Esophagus muscularis mucosa (tissue), 4 donors: ENCODE measurements at places on chromosomes 7 and 10. TPM values are rescaled to one million over a fixed set of nuclear protein-coding genes. Genes with fewer than 3 reads are reported as not detected.

Gene XRCC2
- 0.45 TPM for total RNA-seq

Gene KCND2
- 0.91 TPM for total RNA-seq

Gene SFTPA1
- total RNA-seq: 3.3 TPM

Gene JCAD
- 65.2 TPM for total RNA-seq

Gene OR9A2
- not detected for total RNA-seq

GRCh38 chr10:104077663-104078151, 8.0 kb downstream of the COL17A1 start:
- no peak for DNase-seq

GRCh38 chr10:68981074-68981473, 7.5 kb upstream of the KIFBP start:
- DNase-seq: no peak

DNA sequence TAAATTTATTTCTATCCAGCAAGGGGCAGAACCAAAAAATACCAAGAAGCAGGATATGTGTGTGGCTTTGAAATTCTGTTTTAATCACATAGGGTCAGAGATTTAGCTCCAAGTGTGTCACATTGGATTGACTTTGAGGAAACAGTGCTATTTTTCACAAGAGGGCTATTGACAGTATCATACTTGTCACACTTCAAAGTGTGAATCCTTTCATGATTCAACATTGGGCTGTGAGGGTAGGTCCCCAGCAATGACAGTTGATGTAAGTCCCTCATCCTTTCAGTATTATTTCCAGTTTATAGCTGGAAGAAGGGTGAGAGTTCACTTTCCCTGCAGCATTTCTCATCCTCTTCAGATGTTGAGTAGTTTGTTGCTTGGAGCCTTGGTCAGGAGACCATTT, 7.4 kb downstream of the CCNY start:
- DNase-seq: no peak

GRCh38 chr10:86733260-86733671, 23.2 kb upstream of the BMPR1A start:
- DNase-seq: no peak

DNA sequence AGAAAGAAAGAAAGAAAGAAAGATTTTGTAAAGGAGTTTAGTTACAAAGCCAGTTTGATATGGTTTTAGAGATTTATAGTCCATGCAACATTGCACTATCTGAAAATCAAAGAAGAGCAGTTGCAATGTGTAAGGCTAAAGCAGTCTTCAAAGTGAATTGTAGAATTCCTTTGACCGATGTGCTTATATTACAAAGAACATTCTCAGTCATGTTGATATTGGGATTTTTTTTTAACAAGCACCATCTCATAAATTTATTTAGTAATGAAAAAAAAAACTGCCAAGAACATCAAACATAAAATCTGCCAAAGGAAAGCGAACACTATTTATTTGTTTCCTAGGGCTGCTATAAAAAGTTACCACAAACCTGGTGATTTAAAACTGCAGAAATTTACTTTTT, 133.3 kb downstream of the DGKB start:
- DNase-seq: no peak

GRCh38 chr10:59991661-59992060, 85.3 kb upstream of the CCDC6 start:
- no peak for DNase-seq

DNA sequence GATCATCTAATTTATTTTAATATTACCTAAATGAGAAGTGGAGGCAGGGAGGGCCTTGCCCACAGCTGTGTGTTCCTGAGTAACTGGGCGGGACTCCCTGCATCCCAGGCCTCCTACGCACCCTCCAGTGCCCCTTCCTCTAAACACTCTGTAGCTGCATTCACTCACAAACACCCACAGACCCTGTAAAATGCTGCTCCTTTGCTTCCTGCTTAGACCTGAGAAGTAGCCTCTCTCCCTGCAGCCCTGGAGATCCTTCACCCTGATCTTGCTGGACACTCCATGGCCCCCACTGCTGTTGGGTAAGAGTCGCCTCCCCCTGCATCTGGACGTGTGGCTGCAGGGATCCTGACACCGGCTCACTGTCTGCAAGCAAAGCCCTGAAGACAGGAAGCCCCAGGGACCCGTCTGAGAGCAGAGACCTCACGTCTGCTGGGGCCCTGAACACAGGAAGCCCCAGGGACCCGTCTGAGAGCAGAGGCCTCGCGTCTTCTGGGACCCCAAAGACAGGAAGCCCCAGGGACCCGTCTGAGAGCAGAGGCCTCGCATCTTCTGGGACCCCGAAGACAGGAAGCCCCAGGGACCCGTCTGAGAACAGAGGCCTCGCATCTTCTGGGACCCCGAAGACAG, 589.8 kb downstream of the DNAJB6 start:
- DNase-seq: no peak

DNA sequence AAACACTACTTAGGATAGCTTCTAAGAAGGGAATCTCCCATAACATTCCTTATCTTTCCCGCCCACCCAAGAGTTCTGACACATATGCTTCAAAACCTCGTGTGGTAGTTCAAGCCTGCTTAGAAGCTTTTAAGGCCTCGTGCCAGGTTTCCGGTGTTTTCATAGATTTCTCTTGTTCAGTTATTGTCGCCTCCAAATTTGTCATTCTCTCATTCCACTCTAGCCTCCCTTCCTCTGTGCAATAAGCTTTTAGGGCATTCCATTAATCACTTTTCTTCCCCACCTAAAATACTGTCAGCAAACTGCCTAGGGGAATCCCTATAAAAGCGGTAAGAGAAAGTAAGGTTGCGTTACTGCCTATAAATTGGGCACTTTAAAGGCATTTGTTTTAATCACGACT, 718 bp upstream of the BPGM start:
- DNase-seq: no peak

DNA sequence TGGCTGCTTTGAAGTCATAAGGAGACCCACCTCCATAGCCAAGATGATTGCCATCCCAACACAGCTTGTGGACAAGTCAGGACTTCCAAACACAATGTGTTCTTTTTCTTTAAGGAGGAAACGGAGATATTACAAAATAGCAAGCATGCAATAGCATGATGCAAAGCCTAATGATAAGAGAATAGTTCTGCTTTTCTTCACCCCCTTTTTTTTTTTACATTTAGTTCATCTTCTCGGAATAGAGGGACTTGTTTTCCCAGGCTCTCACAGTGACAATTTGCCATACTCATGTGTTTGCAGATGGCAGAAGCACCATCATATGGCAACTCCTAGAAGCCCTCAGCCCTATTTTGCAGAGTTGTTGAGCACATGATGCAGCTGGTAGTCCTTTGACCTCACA, 119.8 kb downstream of the ITGB8 start:
- DNase-seq: no peak

GRCh38 chr10:126057494-126057893, 161.1 kb downstream of the FANK1 start:
- DNase-seq: no peak

DNA sequence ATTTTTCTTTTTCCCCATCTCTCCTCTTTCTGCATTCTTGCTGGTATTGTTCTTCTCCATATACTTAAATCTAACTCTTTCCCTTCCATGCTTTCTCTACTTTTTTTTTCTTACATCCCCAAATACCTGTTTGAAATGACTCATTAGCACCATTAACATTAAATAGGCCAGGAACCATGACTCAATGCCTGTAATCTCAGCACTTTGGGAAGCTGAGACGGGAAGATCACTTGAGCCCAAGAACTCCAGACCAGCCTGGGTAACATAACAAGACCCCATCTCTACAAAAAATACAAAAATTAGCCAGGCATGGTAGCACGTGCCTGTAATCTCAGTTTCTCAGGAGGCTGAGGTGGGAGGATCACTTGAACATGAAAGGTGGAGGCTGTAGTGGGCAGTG, 1026.8 kb downstream of the GATA3 start:
- DNase-seq: no peak
